ENCODE measurements at places on chromosomes 12 and 14.
A peak's percentile ranks its signal among the peaks of the same experiment; 100 is the strongest.

GRCh38 chr12:3083921-3084347, 6.8 kb downstream of the TSPAN9 start:
- no peak for DNase-seq

GRCh38 chr12:128819293-128820144, 4.2 kb downstream of the SLC15A4 start:
- DNase-seq: no peak

GRCh38 chr12:127588249-127588648, 678.7 kb upstream of the TMEM132C start:
- DNase-seq: no peak

- DNase-seq: no peak
These were observed 60.2 kb downstream of the ANO2 start for GRCh38 chr12:5884866-5885265.

GRCh38 chr14:24351517-24351916, 11.7 kb upstream of the RIPK3 start:
- no peak for DNase-seq

GRCh38 chr14:71579331-71579730, 352.9 kb upstream of the RGS6 start:
- DNase-seq: no peak

DNA sequence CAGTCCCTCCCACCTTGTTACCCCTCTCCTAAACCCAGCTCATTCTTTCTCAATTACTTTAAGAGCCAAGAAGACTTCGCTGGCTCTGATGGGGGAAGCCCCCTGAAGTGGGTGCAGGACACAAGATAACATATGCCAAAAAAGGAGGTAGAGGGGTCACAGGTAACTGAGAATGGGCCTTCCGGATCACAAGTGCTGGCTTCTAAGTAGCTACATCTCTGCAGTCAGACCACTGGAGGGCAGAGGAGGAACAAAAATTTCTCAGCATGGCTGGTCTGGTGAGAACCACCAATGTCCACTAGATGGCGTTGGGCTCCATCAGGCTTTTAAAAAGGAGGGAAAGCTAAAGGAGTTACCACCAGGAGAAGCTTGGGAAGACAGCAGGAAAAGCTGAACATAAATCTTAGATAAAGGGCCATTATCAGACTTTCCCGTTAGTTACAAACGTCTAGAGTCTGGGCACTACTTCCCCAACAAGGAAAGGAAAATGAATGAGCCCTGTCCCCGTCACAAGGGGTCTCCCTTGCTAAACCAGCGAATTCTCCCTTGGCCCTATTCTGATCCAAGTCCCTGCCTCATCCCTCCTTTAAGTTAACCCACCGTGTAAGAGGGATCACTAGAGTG, 11.6 kb upstream of the CDH24 start:
- peak; percentile 27 for DNase-seq

DNA sequence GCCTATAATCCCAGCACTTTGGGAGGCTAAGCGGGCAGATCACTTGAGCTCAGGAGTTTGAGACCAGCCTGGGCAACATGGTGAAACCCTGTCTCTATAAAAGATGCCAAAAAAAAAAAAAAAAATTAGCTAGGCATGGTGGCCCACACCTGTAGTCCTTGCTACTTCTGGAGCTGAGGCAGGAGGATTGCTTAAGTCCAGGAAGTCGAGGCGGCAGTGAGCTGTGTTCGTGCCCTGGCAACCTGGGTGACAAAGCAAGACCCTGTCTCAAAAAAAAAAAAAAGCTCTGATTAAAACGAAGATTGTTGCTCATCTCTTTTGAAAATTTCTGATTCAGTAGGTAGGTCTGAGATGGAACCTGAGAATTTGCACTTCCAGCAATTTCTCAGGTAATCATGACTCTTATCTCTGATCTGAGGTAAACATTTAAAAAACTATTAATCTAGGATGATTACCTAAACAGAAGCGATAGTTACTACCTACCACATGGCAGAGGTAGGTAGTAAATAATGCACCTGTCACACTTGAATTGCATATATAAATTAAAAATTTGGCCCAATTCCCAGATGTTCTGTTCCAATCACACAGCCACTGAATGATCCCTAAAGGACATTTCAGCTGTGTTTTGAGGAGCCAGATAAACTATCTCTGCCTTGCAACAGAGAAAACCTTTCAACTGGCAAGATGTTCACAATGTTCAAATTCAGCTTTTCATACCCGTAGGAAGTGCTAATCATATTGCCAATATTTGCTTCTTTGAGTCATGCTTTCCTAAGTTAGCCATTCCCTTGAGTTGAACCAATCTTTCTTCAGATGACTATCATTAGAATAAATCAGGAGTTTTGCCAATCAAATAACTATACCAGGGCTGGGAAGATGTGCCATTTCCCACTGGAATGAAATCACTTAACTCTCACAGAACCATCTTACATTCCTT, 4.2 kb upstream of the TEP1 start:
- no peak for DNase-seq

DNA sequence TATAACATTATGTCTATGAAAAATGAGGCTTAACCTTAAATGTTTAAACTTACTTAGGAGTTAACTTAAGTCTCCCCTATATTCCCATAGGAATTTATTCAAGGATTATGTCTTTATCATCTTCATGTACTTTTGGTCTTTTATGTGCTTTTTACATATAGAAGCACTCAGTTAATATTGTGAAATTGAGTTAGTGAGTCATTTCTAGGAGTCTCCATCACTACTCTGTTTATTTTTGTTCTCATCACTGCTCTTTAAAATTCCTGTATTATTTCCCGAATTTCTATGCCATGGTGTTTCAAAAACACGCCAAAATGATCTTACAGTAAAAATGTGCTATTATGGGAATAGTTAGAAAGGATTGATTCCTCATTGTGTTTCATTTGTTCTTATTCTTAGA, 31.6 kb downstream of the TBC1D15 start:
- DNase-seq: no peak

GRCh38 chr12:113154351-113154973, 4.9 kb downstream of the CFAP73 start:
- no peak for DNase-seq

DNA sequence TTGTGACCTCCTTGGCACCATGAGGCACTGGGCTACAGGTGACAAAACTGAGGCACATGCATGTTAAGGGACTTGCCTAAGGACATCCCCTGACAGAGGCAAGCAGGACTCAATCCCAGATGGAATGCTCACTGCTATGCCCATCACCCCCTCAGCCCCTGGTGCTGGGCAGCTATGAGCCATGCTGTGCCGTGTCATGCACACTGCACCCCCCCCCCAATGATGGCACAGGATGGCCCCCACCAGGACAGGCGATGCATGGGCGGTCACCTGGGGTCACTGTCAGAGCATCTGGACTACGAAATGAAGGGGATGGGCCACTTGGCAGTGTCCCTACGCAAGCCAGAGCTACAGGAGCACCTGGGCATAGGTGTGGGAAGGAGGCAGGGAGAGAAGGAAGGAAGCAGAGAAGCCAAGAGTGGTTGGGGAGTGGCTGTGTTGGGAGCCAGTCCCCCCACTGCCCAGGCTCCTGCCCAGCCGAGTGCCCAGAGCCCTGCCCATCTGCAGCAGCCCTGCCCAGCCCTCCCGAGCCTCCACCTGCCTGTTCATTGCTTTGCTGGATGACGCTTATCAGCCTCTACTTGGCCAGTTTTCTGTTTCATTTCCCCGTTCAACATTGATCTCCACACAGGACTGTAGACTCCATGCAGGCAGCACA, 84.9 kb upstream of the DIO3 start:
- DNase-seq: no peak
